ENCODE measurements at places on chromosomes 7 and 10. TPM values are rescaled to one million over a fixed set of nuclear protein-coding genes. Genes with fewer than 3 reads are reported as not detected.

GRCh38 chr7:27174874-27175625, 930 bp upstream of the HOXA10 start:
- peak; percentile 35 for DNase-seq

DNA sequence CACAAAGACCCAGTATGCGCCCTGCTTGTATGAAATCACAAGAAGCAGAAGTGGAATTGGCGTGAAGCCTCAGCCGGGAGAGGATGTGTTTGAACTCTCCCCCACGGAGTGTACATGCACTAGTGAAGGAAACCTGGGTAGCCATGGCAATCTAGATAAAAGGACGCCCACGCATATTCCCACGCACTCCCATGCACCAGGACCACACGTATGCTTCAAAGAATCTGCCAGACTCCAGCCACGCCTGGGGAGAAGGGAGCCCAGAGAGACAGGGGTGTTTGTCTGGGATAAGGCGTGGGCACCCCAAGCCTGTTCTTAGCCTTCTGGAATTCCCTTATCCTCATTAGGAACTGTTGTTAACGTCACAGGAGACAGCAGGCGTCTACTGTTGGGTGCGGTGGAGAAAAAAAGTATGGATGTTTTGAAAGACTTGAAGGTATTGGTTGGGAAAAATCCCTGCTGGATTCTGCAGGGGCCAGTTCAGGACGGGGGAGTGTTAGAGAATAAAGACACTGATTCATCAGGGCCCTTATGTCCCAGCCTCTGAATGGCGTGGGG, 28.9 kb upstream of the ECHDC3 start:
- no peak for DNase-seq

- peak; percentile 83 for DNase-seq
Measured at GRCh38 chr7:99473315-99473596, 566 bp downstream of the ZNF789 start.

GRCh38 chr7:104127204-104127603, 80.6 kb downstream of the ORC5 start:
- DNase-seq: no peak

DNA sequence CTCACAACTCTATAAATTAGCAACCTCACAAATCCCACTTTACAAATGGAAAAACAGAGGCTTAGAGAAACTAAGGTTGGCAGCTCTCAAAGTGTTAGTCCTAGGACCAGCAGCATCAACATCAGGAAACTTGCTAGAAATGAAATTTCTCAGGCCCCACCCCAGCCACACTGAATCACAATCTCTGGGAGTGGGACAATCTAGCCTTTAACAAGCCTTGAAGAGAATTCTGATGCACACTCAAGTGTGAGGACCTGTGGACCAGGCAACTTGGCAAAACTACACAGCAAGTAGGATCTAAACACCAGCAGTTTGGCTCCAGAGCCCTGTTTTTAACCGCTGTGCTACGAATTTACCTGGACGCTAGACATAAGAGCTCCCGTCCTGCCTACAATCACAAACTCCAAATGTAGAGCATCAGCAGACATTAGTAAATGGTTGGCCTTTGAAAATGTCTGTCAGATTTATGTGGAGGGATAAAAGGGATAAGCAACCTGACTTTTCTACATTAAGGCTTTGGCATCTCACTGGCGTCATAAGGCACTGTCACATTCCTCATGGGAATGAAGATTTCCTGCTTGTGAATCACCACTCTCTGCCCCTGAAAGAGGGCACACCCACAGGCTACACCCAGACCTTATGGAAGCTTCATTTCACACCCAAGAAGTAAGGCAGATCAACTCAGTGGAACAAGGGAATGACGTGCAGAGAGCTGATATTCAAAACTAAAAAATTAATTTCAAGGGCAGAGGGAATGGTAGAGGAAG, 34.5 kb downstream of the PPP1R3C start:
- no peak for DNase-seq

- DNase-seq: no peak
Measured at GRCh38 chr10:97940534-97940933, 89.9 kb downstream of the CRTAC1 start.

DNA sequence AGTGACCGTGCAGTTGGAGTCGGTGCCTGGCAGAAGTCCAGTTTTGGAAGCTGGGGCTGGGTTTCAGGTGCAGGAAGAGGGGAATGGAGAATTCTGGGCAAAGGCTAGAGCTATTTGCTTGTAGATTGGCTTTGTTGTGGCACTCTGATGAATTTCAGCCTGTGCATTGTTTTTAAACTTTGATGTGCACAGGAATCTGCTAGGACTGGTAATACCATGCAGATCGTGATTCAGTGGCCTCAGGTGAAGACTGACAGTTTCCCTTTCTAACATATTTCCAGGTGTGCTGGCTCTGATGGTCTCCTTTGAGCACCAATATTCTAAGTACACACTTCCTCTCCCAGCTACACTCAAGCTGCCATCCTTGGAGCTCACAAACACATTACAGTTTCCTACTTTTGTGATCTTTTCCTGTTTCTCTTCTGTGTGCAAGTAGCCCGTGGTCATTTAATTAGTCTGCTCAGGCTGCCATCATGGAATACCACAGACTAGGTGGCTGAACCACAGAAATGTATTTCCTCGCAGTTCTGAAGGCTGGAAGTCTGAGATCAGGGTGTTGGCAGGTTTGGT, 55.6 kb downstream of the NOC3L start:
- no peak for DNase-seq

DNA sequence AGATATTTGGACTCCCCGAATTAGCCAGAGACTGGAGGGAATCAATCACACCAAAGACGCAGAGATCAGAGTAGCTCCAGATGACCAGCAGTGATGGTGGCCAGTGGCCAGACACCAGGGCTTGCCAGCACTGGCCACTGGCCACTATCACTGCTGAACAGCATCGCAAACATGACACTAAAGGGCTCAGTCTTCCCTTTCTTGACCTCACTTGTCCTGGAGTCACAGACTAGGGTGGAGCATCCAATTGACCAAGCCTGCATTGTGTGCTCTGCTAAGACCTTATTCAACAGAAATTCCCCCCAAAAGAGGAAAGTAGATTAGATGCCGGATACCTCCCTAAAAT, 234.7 kb downstream of the CREB5 start:
- no peak for DNase-seq

GRCh38 chr7:3020416-3020815, 23.3 kb downstream of the CARD11 start:
- DNase-seq: no peak

MRPS16 gene
- total RNA-seq: 129 TPM

ARHGEF5 gene
- 15.9 TPM for total RNA-seq

CALCR gene
- total RNA-seq: 4.0 TPM

INMT gene
- total RNA-seq: 3.9 TPM

EPHA1 gene
- 176 TPM for total RNA-seq

ARMS2 gene
- not detected for total RNA-seq

NUTM2A gene
- 0.04 TPM for total RNA-seq

DNA sequence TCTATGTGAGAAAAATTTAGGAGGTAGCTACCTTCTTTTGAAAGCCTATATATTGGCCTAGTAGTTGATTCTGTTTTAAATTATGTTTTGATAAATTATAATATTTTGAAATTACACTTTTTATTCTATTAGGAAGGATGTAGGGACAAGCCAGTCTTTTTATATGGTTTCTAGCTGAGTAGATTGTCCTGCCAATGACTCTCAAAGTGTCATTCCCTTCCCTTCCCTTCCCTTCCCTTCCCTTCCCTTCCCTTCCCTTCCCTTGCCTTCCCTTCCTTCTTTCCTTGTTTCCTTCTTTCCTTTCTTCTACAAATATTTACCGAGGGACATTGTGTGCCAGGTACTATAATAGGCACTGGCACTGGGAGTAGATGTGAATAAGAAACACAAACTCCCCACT, 99.7 kb upstream of the HDAC9 start:
- DNase-seq: no peak

IDI2 gene
- not detected for total RNA-seq

GRCh38 chr10:118752409-118752808, 2.4 kb downstream of the CACUL1 start:
- no peak for DNase-seq

GRCh38 chr10:63003816-63004453, 129.2 kb upstream of the NRBF2 start:
- no peak for DNase-seq

DMBT1 gene
- total RNA-seq: 0.10 TPM

EVX1 gene
- total RNA-seq: not detected

CPA4 gene
- total RNA-seq: not detected

- DNase-seq: no peak
Measured at GRCh38 chr7:130333832-130334231, 10.8 kb upstream of the CPA5 start.

GRCh38 chr10:127402596-127403409, 146.3 kb upstream of the NPS start:
- DNase-seq: no peak

- peak; percentile 5 for DNase-seq
Measured at GRCh38 chr7:65832281-65832680, 40.6 kb upstream of the VKORC1L1 start.

DNA sequence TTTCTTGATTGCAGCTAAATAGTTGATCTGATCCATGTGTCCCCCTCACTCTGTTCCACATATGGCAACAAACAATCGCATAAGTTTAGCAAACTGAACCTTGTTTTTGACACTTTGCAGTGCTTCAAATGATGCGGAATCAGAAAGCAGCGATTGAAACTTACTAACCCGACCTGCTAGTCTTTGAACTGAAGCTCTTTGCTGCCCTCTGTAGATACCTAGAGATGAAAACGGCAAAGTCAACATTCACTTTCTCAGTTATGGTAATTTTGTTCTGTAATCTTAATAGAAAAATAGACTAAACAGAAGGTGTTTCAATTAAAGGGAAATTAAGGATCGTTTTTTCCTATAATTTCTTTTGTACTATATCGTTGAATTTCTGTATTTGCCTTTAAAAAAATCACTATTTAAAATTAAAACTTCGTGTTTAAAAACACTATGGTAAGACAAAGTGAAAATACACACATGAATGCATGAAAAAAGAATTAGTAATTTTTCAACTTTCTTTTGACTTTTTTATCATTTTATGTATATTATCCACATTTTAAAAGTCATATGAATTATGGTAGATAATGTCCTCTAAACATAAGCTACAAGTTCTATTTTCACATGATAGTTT, 276.5 kb downstream of the MAGI2 start:
- DNase-seq: no peak

GALNT17 gene
- total RNA-seq: 72.3 TPM

EIF5AL1 gene
- 0.73 TPM for total RNA-seq

DNA sequence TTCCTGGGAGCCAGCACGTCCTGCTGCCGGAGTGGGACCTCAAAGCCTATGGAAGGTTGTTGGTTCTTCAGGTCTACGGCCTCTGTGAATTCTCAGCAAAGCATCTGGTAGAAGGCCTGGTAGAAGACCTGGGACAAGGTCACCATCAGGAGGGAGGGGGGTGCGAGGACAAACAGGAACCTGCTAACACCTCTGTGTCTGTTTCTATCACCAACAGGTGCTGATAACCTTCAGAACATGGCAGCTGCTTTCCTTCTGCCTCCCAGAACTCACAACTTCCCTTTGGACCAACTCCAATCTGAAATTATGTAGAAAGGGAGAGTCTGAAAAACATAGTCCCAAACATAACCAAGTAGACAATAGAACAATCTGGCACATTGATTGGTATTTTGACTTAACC, 8.3 kb upstream of the MET start:
- no peak for DNase-seq

DNA sequence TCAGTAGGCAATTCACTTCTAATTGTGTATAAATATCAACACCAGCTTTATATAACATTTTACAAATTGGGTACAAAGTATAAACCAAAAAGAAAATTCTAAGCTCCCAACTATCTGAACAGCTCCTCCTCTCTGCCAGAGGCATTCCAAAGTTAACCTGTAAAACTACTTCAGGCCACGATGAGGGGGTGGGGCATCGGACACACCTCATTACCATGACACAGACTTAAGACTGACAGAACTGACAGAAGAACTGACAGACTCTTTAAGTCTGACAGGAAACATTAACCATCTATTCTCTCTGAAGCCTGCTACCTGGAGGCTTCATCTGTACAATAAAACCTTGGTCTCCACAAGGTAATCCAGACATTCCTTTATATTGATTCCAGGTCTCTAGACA, 12.3 kb downstream of the ESYT2 start:
- DNase-seq: peak; percentile 56

VIPR2 gene
- 2.5 TPM for total RNA-seq

- DNase-seq: no peak
Measured at GRCh38 chr7:116601426-116601825, 70.6 kb upstream of the MET start.

DNA sequence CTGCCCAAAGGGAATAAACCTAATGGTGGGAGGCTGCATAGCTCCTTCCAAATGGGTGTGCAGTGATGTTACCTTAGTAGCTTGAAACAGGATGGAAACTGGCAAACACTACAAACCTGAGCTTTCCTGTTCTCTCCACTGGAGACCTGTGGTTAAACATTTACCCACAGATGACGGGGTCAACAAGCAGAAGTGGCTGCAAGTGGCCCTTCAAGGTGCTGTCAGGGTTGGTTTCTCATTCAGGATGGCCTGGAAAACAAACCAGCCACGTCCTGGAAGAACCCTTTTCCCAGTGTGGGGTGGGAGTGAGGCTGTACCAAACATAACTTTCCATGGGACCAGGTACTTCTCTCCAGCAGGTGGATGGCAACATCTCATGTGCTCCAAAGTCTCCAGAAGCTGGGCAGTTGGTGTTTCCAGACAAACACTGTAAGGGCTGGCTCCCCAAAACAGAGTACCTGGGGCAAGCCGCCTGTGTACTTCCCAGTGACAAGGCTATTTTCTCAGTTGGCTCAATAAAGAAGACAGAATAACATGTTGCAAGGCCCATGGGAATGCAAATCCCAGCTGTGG, 67.5 kb downstream of the DNAJB9 start:
- DNase-seq: no peak

- no peak for DNase-seq
Measured at GRCh38 chr7:95901006-95901405, 128.7 kb downstream of the DYNC1I1 start.

DNA sequence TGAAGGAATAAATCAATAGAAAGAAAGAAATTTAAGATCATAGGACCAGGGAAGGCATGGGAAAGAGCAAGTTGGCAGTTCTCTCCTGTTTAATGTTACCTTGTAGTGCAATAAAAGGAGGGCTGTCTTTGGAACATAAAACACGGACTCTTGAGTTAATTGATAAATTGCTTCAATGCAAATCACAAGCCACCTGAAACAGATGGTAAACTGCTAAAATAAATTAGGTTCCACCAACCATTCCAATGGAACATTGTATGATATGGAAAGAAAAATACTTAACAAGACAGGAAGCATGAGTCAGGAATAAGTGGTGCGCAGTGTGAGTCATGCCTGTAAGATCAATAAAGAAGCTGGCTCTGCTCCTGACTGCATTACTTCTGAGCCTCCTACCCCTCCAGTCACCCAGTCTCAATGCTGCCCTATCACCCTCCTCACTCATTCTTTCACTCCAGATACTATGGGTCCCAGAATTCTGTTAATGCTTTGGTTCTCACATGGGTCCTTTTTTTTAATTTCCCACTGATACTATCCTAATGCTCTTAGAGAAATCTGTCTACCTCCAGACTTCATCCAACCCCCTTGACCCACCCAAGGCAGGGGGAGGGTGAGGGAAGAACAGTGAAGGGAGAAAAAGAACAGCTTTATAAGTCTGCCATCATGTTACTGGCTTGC, 78.9 kb downstream of the LRRC17 start:
- DNase-seq: no peak

GHRHR gene
- 2.7 TPM for total RNA-seq
